ENCODE measurements at places on chromosomes 2 and 18.

GRCh38 chr2:19261061-19261460, 97.4 kb downstream of the OSR1 start:
- DNase-seq = no peak

DNA sequence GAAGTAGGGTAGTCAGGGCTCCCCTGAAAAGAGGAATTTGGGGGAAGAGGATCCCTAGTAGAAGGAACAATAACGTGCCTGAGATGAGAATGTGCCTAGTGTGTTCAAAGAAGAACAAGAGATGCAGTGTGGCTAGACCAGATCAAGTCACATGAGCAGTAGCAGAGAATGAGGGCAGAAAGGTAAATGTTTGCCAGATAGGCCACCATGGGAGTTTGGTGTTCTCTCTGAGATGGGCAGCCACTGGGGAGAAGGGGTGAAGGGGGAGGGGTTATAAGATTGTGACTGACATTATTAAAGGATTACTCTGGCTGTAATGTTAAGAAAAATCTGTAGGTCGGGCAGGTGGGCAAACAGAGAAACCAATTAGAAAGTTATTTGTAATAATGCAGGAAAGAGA, 166.0 kb downstream of the LCLAT1 start:
- no peak for DNase-seq

DNA sequence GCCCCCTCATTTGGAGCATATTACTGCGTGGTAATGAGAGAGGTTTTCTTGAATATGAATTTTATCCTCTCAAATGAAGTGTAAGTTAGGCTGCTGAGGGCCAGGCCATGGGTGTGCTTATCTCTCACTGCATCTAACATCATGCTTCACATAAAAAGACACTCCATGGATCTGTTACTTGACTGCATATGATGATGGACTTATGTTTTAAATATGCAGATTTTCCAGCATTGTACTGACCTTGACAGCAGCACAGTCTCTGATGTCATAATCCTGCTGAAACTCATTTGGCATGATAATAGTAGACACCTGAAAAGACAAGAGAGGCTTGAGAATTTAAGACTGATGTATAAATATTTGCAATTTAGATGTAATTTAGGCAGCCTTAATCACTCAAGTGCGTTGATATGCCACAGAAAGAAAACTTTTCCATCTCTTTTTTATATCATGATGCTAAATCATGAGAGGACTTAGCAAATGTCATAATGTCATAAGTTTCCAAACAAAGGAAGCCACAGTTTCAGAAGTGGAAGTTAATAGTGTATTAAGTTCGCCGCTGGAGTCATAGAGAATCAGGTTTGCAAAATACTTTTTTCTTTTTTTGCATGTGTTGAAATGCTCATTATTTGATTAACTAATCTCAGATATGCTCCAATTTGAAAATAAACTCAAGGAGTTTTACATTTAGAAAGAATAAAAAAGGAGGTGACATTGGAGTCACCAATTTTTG, 62.7 kb upstream of the CD302 start:
- DNase-seq = no peak

- DNase-seq = no peak
Measured at GRCh38 chr2:52857722-52858121, 909.9 kb upstream of the CHAC2 start.

GRCh38 chr2:45591073-45591472, 20.0 kb downstream of the SRBD1 start:
- DNase-seq = no peak

- no peak for DNase-seq
Measured at GRCh38 chr18:31574359-31574758, 17.3 kb upstream of the TTR start.

- DNase-seq = no peak
Measured at GRCh38 chr18:7878265-7879211, 311.4 kb downstream of the PTPRM start.

DNA sequence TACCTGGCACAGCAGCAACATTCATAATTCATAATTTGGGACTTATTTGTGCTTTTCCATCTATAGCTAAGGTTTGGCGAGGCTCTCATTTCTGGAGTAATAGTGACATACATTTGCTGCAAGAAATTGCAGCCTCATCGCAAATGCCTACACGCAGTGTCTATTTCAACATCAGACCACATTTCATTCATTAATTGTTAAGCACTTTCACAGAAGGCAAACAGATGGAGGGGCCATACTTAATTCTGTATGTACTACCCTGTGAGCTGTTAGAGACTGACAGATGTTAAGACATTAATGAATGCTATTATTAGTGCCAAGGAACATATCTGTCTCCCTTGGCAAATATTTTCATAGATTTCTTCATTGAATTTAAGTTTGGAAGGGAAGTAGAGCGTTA, 125.7 kb downstream of the UXS1 start:
- DNase-seq = no peak

GRCh38 chr2:43748333-43748732, 25.5 kb upstream of the DYNC2LI1 start:
- DNase-seq = no peak

- DNase-seq = no peak
Measured at GRCh38 chr2:28801726-28802125, 8.9 kb upstream of the SPDYA start.

- DNase-seq = no peak
Measured at GRCh38 chr2:179096090-179096489, 46.2 kb upstream of the CCDC141 start.

- no peak for DNase-seq
Measured at GRCh38 chr2:135935914-135936313, 49.5 kb downstream of the DARS1 start.

DNA sequence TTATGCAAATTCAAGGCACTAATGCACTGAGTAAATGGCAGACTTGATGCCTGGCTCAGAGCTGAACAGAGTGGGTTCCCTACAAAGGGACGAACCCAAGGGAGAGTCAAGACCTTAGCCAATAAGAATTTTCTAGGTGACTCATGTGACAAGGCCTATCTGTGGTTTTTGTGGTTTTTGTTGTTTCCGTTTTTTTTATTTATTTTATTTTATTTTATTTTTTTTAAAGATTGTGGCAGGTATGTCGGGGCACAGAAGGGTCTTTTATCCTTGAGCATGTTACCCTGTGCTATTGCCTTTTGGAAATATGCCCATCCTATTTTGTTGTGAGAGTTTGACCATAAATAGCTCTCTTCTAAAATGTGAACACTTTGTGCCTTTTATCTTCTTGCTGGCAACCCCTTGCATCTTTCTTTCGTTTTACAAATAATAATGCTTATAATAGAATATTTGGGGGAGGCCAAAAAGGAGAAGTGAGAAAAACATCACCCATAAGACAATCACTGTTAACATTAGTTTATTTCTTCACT, 113.4 kb upstream of the AQP4 start:
- DNase-seq = no peak

DNA sequence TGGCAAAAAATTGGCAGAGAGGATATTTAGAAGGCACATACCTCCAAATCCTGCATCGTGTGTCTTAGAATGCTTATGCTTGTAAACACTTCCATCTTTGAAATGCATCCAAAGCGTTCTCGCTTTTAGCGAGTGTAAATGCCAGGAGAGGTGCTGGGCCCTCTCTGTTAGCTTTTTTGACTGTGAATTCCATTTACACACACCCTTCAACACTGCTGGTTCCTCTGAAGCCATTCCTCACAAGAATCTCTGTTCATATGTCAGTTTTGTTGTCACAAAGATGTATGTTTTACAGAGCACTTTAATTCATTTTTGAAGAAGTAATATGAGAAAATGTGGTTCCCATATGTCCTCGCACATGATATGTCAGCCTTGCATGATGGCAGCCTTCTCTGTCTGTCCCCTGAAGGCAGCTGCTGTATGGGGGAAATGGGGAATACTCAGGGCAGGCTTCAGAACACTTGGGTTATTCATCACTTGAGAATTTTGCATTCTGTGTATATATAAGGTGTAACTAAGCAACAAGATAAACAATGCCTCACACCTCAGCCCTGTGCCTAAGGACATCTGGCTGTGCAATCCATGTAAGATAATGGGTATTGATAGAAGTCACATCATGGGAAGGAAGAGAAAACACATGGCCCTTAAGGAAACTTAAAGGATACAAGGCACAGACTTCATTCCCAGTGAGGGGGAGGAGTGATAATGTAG, 52.3 kb downstream of the RAB27B start:
- DNase-seq = no peak

DNA sequence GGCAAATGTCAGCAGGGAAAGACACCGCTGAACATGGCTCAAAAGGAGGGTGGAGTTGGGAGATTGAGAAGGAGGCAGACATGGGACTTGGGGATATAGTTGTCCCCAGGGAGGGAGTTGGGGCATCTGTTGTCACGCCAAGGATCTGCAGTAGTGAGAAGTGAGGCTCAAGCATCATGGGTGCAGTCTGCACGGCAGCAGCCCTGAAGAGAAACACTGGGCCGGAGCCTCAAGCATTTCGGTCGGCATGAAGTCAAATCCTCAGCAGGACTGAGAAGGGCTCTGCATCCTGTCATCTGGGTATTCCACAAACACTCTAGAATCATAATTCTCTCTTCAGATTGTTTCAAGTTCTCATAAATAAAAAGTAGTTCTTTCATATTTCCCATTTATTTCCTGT, 132.7 kb upstream of the DAPL1 start:
- DNase-seq = no peak

GRCh38 chr2:66576311-66576560, 141.3 kb downstream of the MEIS1 start:
- DNase-seq = no peak

DNA sequence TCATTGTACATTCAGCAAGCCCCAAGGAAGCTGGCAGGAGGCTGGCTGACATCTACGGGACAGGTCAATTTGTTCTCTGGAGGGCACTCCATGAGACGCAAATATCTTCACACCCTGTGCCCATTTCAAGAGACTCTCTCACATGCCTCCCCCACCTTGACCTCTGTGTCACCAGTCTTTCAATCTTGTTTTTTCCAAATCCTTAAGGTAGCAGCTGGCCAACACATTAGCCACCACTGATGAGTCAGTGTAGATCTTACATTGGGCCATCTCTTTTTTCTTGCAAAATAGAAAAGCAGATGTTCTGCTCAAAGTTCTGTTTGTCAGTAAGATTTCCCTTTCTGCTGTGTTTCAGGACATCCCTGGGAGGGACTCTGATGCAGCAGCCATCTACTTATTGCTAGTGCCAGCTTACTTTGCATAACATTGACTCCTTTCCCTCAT, 1.7 kb upstream of the DPP4 start:
- no peak for DNase-seq

GRCh38 chr2:149473068-149473467, 114.5 kb downstream of the MMADHC start:
- DNase-seq = no peak

DNA sequence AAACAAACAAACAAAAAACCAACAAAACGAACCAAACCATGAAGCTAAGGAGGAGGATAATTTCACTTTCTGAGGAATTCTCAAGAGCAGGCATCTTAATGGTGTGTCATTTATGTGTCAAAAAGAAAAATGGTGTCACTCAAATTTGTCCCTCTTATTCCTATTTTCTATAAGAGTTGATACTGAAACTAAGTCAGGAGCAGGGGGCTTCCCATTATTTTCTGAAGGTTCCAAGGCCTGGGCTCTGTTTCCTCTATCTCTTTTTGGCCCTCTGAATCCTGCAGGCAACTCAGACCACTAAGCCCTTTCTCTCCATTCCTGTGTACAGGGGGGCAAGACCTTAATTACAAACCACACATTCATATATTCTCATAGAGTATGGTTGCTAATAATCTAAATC, 44.0 kb upstream of the CD28 start:
- DNase-seq = no peak

GRCh38 chr2:18346344-18346743, 214.1 kb downstream of the RDH14 start:
- DNase-seq = no peak

GRCh38 chr2:176395273-176395854, 126.1 kb downstream of the MTX2 start:
- DNase-seq = no peak

- peak; percentile 73 for DNase-seq
Measured at GRCh38 chr2:7012141-7012764, 95.0 kb downstream of the RNF144A start.

DNA sequence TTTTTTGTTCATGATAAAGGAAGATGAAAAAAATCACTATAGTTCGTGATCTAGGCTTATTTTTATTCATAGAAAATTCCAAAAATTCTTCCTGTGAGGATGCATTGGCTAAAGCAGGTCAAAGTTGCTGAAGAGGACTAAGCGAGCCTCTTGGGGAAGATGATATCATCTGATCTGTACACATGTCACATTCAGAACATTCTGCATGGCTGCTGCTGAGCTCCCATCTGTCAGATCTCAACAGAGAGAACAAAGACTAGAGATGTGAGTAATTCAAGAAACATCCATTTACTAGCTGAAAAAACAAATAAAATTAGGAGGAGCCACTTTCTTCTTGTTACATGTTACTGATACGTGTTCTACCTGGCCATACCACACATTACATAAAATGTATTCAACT, 518.6 kb upstream of the FSIP2 start:
- DNase-seq = no peak

DNA sequence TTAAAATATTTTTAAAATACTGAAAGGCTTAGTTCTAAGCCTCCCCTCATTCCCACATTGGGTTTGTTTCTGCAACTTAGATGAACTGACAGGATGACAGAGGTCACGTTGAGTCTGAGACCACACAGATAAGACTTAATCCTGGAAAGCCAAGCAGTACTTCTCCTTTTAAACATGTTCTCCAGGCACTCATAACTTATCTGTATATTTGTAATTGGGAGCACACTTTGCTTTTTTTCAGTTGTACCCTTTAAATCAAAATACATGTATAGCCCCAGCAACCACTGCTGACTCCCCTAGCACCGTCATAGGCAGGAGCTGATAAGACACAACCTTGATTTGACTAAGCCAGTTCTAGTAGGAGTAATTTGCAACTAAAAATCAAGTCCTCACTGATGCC, 394.8 kb downstream of the PID1 start:
- no peak for DNase-seq

DNA sequence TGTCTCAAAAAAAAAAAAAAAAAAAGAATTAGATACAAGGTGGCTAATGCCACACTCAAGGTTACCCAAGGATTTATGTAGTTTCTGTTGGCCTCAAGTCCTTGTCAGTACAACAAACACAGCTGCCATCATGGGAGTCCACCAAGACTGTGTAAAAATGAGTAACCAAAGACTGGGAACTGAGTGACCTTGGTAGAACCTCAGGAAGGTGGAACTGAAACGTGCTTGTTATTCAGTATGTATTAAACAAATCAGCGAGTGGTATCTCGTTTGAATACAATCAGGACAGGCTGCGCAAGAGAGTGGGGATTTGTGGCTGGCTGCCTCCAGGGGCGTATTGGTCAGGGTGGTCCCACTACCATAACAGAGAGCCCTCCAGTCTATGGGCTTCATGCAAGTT, 1.6 kb upstream of the SFTPB start:
- DNase-seq = no peak

GRCh38 chr18:57951999-57952774, 91.8 kb upstream of the NEDD4L start:
- DNase-seq = no peak

DNA sequence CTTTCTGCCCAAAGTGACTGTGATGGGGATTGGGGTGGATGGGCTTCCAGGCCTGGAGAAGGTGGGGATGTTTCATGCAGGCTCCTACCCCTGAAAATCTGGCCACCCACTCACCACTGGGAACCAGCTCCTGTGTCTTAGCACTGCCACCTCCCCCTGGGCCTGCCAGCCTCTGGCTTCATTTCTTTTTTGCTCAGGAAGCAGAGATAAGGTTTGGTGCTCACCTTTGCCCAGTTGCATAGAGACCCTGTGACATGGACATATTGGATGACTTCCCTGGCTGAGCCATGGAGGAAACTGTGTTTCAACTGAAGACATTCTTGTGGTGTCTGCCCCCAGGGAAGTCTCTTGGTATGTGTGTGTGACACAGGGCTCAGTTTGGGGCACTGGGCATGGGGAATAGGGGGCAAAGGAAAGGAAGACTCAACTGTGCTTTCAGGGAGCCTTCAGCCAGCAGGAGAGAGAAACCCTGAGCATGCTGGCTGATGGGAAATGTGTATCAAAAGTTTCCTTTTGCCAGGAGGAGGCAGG, 16.7 kb downstream of the CTIF start:
- no peak for DNase-seq
